ENCODE measurements at places on chromosomes 6 and 20.

DNA sequence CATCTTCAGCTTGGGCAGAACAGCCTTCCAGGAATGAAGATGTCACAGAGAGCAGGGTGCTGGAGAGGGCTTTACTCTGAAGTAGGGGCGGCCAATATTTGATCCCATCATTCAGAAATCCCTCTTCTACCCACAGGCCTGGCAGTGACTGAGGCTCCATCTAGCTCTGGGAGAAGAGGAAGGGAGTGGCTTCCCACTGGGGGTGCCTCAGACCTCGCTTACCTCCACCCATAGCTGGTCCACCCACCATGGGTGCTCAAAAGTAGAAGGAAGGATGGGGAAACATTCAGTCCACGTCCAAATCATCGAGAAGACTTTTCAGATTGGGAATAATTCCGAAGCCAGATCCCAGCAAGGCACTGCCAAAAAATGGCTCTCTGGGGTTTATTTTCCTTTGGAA, 11.8 kb upstream of the THBD start:
- no peak for DNase-seq

- no peak for DNase-seq
These were observed 190.8 kb upstream of the NOX3 start for GRCh38 chr6:155646443-155646842.

GRCh38 chr20:50004229-50004628, 21.4 kb downstream of the SNAI1 start:
- no peak for DNase-seq

DNA sequence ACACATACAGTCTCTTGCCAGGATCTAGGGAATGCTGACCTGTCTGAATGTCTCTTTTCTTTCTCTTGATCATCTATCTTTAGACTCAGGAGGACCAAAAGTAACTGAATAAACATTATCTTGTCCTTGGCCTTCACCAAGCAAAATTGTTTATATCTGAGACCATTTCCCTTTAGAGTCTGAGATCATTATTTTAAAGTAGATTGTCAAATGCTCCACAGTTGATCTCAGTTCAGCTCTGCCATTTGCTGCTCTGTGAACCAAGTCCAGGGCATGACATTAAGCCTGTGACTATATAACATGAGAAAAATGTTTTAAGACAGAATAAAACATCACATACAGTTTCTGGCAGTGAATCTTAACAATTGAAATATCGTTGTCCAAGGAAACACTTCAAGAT, 148.3 kb upstream of the NRSN1 start:
- DNase-seq: no peak

DNA sequence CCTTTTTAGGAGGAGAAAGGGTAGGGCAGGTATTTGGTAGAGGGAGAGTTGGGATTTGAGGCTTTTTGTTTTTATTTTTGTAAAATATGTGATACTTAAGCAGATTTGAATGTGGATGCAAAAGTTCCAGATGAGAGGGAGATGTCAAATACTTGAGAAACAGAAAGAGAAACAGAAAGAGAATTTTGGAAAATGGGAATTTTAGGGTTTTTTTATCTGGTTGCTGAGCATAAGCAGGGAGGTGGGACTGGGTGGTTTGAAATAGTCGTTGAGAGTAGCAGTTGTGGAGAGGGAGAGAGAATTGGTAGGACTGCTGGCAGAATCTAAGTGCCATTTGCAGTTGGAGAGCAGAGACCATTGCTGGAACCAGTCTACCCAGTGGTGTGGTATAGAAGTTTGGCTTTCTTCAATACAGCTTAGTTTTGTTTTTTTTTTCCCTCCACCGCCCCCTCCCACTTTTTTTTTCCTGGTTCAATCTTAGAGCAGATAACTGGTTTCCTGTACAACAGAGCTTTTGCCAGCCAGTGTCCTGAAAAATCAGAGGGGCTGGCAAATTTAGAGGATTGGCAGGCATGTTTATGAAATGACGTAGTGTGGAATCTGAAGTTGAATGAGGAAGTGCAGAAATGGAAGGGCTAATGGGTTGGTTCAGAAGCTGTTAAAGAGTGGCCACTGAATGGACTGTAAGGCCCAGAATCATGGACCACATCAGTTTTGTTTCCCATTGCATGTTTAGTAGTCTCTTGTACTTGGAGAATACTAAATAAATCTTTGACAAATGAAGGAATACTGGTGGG, 68.7 kb downstream of the ATRN start:
- DNase-seq: no peak

All from NCI-H446 treated with DMSO at 0.1 percent for 48 hours (cell line).